ENCODE measurements at places on chromosomes 2 and 18. TPM values are rescaled to one million over a fixed set of nuclear protein-coding genes. Genes with fewer than 3 reads are reported as not detected.

MEP1B gene
- not detected for total RNA-seq

HMSD gene
- 1.0 TPM for total RNA-seq

ARL4C gene
- 292 TPM for total RNA-seq

CCT7 gene
- total RNA-seq = 310 TPM

TWIST2 gene
- total RNA-seq = not detected

CDKL4 gene
- 0.32 TPM for total RNA-seq

CYTIP gene
- 279 TPM for total RNA-seq

DNA sequence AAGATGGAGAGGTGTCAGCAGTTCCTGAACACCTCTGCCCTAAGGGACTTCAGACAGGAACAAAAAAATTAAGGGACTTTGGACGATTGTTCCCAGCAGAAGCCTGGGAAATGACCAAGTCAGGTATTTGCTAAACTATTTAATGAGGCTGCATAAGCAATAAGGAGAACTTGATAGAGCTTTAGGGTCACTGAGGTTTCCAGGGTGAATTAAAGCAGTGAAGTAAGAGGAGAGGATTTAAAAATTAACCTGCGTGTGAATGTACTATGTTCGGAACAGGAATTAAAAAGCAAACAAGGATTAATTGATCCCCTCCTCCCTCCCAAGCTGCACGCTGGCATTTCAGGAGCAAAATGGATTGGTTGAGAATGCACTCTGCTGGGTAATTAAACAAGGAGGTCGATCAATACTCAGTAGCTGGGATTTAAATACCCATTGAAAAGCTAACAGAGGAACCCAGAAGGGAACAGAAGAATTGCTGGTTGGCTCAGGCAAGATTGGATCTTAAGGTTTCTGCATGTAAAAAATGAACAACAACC is 157.2 kb downstream of the RNF152 start:
- no peak for DNase-seq

- DNase-seq = no peak
Measured at GRCh38 chr2:126857502-126857901, 41.2 kb upstream of the TEX51 start.

- DNase-seq = no peak
Measured at GRCh38 chr2:235949567-235950472, 218.4 kb downstream of the GBX2 start.

DNA sequence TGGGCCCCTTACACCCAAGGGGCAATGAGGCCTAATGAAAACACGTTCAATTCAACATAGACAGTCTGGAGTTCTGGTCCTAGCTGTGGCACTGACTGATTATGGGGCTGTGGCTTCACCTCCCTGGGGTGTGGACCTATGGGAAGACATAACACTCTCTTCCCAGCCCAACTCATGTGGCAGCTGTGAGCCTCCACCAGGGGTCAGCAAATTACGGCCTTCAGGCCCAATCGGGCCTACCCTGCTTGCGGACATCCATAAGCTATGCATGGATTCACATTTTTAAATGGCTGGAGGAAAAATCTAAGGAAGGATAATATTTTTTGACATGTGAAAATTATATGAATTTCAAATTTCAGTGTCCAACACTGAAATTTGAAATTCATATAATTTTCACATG is 101.3 kb downstream of the LOXHD1 start:
- DNase-seq = no peak

- no peak for DNase-seq
Measured at GRCh38 chr2:159895258-159896065, 97.5 kb upstream of the CD302 start.

DNA sequence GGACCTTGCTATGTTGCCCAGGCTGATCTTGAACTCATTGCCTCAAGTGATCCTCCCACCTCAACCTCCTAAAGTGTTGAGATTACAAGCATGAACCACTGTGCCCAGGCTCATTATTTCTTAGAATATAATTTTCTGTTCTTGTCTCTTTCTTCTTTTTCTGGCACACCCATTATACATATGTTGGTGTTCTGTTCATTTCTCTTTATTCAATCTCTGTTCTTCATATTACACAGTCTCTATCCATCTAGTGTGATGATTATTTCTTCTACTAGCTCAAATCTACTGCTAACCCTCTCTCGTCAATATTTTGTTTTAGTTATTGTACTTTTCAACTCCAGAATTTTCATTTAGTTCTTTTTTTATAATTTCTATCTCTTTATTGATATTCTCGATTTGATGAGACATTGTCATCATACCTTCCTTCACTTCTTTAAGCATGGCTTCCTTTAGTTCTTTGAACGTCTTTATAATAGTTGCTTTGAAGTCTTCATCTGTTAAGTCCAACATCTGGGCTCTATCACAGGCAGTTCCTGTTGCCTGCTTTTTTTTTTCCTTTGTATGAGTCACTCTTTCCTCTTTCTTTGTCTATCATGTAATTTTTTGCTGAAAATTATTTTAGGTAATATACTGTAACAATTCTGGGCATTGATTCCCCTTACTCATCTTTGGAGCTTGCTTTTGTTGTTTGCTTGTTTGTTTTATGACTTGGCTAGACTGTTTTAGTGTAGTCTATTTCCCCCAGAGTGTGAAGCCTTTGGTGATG is 196.4 kb upstream of the NABP1 start:
- DNase-seq = no peak

GRCh38 chr2:12430407-12431133 is 286.2 kb upstream of the TRIB2 start:
- DNase-seq = peak; percentile 15

DNA sequence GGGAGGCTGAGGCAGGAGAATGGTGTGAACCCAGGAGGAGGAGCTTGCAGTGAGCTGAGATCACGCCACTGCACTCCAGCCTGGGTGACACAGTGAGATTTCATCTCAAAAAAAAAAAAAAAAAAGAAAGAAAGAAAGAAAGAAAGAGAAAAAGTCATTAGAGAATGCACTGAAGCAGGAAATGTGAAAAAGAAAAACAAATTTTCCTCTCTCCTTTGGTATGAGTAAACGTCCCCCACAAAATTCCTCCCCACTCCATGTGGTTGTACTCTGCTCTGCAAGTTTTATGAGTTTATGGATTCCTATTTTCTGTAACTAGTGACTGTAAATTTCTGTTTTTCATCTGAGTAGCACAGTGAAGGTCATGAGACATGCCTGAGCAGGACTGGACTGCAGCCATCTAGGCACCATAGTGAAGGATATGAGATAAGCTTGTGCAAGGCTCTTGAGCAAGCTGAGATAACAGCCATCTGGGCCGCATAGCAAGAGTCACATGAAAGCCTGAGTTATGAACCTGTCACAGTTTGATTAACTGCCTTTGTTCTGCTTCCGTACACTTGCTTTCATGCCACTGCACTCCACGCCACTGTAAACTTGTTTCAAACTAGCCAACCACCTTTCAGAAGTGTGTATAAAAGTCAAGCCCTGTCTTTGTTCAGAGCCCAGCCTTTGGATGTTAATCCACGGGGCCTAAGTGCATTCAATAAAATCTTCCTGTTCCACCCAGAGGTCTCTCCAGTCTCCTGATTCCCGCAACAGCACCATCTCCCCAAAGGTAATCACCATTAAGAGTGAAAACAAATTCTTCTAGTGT is 50.2 kb downstream of the SKA1 start:
- DNase-seq = no peak

DNA sequence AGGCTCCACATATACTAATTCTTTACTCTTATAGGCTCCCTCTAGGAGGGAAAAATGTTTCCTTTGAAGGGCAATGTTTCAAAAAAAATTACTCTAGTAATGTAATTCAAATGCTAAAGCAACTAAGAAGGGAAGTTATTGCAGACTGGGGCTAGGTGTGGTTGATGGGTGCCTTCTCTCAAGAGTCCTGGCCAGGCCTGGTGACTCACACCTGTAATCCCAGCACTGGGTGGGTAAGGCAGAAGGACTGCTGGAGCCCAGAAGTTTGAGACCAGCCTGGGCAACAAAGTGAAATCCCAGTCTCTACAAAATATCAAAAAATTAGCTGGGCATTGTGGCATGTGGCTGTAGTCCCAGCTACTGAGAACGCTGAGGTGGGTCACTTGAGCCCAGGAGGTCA is 31.2 kb upstream of the CDKL4 start:
- DNase-seq = no peak
